ENCODE measurements at places on chromosomes 2 and 18.

GRCh38 chr2:210584834-210585233 lies 28.4 kb downstream of the CPS1 start:
- no peak for DNase-seq

DNA sequence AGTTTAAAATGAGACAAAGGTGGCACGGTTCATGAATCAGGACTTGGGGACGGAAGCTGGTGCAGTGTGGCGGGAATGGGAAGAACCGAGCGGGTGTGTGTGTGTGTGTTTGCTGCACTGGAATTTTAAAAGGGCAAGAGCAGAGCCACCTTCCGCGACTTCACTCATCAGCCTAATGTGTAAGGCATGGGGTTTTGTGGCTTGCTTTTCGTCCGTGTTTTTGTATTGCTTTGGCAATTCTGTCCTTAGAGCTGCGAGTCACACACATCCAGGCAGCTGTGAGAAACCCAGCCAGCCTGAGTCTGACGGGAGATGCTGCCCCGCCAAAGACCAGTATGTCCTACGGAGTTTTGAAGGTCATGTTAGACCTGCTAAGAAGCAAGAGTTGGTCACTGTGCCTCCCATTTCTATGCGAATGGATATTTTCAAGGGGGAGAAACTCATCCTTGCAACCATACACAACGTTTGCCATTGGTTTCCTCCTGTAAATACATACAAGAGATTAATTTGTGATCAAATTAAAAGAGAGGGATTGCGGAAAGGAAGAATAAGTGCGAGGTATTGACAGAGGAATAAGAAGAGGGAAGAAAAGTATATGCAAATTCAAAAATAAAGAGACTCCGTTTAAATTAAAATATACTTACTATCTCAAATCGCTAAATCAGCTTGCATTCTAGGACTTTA lies 665 bp upstream of the CACNB4 start:
- no peak for DNase-seq

GRCh38 chr18:35378574-35378896 lies 1.4 kb upstream of the ZNF396 start:
- no peak for DNase-seq

GRCh38 chr2:141162314-141162713 lies 968.5 kb downstream of the LRP1B start:
- DNase-seq, result no peak

GRCh38 chr2:216298719-216299495 lies 73.4 kb downstream of the MARCHF4 start:
- no peak for DNase-seq

- no peak for DNase-seq
Measured at GRCh38 chr18:12861637-12862036, 22.4 kb downstream of the PTPN2 start.

DNA sequence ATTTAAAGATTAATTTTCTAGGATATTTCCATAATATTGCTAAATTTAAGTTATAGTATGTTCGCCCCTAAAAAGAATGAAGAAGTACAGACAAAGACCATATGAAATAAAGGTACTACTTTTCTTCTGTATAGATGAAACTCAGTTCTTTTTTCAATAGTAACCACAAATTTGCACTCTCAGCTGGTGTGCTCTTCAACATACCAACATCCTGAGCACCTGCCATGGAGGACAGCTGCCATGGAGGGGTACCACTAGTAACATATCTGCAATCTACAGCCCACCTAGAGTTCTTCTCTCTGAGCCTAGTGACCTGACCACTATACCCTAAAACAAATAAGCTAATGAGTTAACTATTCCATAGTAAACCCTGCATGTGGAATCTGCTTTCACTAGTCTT lies 36.8 kb upstream of the ERCC3 start:
- no peak for DNase-seq

DNA sequence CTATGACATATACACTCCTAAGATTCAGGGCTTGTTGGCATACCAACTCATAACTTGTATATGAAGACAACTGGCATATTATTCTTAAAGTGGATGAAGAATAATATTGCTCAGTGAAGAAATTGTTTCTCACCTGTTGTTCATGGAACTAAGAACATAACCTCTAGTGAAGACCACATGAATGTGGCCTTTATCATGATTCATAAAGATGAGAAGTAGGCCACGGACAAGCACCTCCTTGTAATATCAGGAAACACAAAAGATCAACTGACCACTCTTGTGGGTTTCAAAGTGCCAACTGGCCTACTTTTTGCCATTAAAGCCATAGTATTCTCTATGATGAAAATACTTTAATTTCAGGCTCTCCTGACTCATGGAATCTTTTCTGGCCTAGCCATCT lies 407.4 kb downstream of the GRB14 start:
- no peak for DNase-seq

DNA sequence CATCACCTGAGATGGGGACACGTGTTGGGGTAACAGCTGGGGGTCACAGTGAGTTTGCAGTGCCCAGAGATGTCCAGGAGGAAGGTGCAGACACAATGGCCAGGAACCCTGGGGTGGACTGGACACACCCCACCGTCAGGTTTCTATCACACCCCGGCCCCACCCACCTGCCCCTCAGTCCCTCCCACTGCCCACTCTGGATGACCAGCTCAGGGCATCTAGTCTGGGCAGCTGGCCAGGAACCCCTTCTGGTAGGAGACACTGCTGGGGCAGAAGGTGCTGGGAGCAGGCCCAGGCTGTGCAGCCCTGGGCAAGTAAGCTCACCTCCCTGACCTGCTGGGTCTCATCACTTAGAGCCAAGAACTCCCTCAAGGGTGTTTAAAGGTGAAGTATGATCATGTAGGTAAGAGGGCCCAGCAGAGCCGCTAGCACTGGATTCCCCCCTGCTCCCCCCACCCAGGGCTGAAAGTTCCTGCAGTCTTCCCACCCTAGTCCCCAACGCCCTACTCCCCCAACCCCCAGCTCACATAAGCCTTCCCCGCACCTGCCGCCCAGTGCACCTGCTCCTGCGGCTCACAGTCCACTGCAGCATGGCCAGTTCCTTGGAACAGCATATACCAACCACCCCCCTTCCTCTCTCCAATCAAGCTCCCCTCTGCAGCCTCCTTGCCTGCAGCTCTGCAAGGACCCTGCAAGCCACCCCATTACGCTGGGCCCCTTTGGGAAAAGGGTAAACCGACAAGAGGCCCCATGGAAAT lies 17.3 kb downstream of the BIN1 start:
- DNase-seq, result no peak

Measured in CD4-positive, alpha-beta T cell treated with Interleukin-2 at 100 ng/mL for 4 hours (primary cell).